ENCODE measurements at places on chromosomes 3 and 15.
A peak's percentile ranks its signal among the peaks of the same experiment; 100 is the strongest.

- DNase-seq: no peak
Measured at GRCh38 chr3:111076732-111077131, 5.1 kb downstream of the NECTIN3 start.

- DNase-seq: no peak
Measured at GRCh38 chr3:154522036-154522602, 92.1 kb upstream of the GPR149 start.

DNA sequence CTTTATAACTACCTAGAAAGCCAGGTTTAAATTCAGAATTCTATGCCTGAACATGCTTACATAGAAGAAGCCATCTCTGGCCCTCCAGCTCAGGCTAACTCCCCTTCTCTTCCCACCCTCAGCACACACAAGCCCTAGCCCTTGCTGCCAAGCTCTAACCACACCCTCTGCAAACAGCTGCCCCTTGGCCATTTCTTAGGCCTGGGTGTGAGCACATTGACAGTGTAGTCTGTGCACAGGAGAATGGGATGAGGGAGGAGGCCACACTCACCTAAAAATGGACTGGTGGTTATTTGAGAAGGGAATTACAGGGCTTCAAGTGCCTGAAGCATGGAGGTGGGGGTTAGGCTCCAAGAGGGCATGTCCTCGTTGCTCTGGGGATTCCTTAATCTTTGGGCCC, 42.3 kb upstream of the SLC25A36 start:
- DNase-seq: no peak

- DNase-seq: peak; percentile 94
Measured at GRCh38 chr15:62742409-62743171, 300.0 kb upstream of the TPM1 start.

- DNase-seq: no peak
Measured at GRCh38 chr3:51955175-51955892, at the start of gene GPR62. TSS of gene GPR62 (plus strand) at chr3:51955381. CDS start at chr3:51955653, 272 bp downstream.

DNA sequence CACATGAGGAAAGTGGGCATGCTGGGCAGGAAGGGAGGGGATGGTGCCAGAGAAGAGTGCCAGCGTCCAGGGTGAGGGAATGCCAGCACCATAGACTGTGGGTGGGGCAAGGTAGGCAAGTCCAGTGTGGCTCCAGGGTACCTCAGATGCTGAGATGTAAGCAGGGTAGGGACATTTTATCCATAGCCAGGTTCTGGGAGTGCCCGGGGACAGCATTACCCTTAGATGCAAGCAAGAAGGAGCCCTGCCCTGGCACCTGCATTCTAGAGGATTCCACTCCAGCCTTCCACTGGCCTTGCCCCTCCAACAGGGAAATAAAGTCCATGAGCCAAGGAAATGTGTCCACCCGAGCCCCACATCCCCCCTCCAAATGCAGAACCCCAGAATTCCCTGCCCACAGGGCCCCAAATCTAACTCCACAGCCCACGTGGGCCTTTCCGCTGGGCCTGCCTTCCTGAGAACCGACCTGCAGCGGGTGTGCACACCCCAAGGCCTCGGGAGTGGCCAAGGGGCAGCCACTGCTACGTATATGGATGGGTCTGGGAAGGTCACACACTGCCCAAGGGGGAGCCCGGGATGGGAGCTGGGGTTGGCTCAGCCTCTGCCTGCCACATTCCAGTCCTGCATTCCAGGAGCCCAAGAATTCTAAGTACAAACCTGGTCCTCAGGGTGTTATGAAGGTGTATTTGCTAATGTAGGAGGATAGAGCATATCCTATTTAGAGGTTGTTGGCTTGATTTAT, 20.3 kb upstream of the CYP11A1 start:
- no peak for DNase-seq

DNA sequence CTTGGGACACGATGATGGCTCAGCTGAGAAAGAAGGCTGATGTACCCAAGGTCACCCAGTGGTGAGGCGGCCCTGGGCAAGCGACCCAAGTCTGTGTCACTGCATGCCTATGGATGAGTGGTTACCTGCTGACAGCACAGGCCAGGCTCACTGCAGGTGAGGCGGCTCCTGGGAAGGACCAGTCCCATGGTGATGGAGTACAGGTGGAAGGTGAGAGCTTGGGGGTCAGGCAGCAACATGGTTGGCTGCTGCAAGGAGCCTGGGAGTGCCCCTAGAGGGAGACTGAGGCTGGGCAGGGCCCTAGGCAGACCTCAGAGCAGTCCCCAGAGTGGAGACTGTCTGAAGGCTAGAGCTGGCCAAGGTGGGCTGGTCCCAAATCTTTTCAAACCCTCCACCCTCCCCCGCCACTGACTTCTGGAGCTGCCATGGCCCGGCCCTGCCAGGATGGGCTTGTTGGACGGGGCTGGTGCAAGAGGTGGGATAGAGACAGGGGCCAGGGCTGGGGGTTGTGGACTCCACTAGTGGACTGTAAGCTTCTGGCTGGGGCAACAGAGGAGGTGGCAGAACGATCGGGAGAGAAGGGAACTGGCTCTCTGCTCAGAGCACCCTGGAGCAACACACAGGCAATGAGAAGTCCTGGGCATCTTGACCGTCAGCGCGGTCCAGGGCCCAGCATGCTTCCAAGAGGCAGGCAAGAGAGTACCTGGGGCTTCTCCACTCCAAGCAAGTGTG, 72.5 kb upstream of the SLC6A11 start:
- DNase-seq: no peak

DNA sequence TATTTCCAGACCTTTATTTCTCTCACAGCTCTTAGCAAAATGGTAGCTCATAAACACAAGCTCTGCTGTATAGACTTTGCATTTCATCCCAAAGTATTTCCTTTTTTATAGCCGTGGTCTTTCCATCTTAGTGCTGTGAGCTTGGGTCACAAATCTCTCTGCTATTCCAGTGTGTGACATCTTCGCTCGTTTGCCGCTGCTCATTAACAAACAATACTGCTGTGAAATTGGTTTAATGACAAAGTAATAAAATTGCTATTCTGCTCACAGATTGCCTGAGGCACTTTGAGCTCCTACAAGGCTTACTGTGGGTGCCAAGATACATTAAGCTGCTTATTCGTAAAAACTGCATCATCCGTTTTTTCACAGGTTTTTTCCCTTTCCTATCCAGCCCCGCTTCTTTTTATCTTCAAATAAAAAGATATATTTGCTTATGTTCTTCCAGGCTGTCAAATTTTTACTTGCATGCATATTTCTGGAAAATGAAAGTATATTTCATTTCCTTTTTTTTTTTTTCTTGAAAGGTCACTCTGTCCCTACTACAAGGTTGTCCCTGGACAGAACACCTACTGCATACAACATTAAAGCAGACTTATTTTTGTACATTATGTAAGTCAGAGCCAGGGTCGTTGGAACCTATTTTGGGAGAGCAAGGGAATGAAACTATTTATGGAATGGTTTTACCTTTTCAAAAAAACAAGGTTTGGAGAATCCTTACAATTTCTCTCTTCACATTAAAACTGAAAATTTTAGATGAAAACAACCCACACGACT, 174.5 kb downstream of the MEIS2 start:
- no peak for DNase-seq

DNA sequence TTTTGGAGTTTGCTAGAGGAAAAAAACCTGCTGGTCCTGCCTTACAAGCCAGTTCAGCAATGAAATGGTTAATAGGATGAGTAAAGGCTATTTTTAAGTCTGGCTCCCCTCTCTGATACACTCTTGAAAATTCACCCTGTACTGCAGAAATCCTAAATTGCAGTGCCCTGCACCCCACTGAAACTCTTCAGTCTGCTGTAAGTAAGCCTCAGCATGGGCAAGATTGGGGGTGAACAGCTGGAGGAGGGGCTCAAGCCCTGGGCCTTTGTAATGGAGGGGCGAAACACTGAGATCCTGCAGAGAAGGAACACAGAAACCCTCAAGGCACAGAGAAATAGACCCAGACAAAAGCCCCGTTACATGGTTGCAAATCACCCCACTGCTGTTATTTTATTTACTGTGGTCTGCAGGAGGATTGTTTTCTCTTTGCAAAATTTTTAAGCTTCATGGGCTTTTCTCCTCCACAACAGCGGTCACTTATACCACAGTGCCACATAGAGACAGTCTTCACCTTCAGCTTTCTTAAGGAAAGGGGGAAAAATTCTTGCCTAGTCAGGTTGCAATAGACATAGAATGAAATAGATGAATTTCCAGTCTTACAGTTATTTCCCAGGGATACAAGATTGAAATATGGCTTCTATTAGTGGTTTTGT, 45.0 kb downstream of the SOX2 start:
- DNase-seq: no peak

DNA sequence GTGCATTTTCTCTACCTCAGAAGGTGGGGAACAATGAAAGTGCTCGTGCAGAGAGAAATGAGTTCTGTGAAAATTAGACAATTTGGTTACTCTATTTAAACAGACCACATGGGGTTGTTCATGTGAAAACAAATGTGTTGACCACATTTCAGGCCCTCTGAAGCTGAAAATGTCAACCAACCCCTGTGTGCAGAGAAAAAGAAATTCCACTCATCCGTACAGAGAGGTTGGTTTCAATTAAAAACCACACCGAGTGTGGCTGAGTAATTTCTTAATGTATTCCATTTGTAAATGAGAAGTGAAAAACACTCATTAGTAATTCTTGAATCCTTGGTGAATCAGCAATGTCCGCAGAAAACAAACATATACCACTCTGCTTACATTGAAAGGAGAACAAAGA, 46.9 kb upstream of the SLC7A14 start:
- DNase-seq: peak; percentile 7

GRCh38 chr3:106534206-106534605, 665.4 kb upstream of the CBLB start:
- no peak for DNase-seq

DNA sequence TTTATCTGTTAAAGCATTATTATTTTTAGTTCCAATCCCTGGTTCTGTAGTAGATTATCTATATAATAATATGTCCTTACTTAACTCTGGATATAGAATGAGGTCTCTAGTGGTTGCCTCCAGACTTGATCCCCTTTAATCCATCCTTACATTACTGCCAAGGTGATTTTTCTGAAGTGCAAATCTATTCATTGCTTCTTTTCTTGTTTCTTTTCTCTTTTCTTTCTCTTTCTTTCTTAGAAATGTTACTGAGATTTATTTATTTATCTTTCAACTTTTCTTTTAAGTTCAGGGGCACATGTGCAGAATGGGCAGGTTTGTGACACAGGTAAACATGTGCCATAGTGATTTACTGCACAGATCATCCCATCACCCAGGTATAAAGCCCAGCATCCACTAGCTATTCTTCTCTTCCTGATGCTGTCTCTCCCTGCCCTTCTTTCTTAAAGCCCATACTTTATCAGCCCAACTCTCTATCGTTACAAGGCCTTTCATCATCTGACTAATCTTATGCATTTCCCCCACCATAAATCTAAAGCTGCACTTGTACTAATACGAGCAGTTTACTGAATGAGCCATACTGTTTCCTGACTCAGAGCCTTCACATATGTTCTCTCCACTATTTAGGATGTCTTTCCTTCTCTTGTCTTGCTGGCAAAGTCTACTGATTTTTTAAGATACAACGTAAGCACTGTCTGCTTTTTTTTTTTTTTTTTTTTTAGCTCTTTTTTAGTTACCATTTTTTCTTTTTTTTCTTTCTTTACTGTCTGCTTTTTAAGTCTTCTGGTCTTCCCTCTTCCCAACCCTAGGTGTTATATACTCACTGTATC, 4.6 kb downstream of the GLCE start:
- DNase-seq: no peak

DNA sequence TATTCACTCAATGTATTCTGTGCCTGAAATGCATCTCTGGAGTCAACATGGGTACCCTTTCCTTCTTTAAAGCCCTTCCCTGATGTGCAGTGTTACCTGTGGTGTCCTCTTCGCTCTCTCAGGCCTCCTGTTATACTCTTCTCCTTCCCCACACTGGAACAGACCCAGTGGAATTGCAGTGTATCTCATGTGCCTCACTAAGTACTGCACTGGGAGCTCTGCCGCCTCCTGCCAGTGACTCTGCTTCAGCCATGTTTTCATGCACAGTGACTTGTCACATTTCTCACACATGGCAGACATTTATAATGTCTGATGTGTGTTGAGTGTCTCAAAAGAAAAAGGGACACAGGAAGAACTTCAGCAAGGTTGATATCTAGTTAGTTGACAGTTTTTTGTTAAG, 191.0 kb downstream of the KLHL25 start:
- no peak for DNase-seq

DNA sequence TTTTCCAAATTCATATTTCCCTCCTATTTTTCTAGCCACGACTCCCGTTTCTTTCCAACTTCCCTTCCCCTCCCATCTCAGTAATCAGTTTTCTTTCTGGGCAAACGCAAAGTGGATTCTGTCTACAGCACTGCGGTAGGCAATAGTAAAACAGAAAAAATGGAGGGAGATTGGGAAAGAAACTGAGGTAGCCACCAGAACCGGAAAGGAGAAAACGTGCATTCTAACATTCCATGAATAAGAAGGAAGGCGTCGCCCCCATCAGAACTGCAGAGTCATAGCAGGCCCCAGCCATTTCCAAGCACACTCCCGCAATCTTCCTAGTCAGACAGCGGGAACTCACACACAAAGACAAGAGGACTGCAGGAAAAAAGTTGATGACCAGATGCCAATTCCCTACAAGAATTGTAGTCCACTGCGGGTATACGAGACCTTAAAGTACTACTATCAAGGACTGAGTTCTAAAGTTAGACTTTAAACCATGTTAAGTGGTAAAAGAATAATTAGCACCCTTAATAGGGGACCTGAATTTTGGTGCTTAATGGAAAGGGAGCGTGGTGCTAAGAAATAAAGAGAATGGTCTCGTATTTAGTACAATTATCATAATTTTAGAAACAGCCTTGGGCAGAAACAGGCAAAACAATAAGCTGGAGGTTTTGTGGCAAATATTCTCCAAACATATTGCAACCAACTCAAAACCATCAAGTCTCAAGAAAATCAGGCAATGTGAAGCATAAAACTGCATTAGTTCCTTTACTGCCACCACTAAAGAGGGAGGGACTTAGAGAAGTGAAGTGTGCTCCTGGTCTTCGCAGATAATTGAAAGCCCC, 1.4 kb downstream of the PFN2 start:
- DNase-seq: peak; percentile 93

DNA sequence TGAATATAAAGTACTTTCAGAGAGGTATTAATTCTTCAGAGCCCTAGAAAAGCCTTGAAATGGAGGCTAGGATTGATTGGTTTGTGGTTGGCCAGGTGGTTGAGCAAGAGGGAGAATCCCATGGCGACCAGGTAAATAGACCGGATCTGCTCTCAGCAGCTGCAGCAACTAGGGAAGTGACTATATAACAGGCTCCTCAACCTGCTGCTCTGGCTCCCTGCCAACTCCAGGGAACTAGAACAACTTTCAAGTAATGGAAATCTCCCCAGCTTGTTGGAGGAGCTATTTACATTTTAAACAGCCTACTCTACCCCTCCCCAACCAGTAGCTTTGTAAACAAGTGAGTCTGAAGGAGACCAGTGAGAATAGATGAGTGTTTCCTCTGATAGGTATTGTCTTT, 121.8 kb upstream of the CADM2 start:
- DNase-seq: no peak

All from adipocyte (in vitro differentiated cells).